Right hindlimb (tissue), 1 donor: ENCODE measurements at places on chromosomes 1 and 21.

- no peak for DNase-seq
Observed at GRCh38 chr1:119222271-119222670, 81.8 kb upstream of the WARS2 start.

DNA sequence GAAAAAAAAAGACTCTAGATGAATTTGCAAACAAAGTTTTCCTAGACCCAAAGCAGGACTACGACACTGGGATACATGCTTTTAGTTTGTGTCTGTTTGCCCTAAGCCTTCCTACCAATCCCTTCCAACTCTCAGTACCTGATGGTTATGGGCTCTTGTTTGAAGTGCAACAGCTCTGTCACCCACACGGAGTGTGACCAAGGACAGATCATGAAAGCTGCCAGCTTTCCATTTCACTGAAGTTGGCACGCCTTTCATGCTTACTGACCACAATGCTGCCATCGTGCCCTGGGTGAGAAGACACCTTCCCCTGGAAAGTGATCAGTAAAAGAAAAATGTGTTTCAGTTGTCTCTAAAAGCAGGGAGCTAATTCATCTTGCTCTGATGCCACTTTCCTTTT is 312.5 kb upstream of the PTBP2 start:
- no peak for DNase-seq

- peak; percentile 80 for DNase-seq
Observed at GRCh38 chr1:31181515-31182343, 58.0 kb downstream of the NKAIN1 start.

DNA sequence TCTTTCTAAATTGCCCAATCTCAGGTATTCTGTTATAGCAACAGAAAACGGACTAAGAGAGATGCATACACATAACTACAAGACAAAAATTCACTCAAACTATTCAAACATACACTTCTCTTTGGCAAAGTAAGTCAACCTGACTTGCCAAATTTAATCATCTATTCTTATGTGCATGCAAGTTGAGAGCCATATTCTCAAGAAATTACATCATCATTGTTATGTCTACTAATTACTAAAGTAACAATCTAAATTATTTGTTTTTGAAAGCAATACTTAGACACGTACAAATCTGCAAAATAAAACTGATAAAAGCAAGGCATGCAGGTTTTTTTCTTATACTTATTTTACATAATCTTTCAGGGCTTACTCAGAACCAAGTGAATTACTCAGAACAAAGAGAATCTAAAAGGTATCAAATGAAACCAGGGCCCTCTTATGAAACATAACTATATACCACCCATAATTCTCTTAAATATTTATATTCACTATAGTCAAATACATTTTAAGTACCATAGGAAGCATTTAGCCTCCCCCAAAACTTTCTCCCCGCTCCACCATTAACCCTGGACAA is 62.3 kb downstream of the HLCS start:
- DNase-seq = no peak

DNA sequence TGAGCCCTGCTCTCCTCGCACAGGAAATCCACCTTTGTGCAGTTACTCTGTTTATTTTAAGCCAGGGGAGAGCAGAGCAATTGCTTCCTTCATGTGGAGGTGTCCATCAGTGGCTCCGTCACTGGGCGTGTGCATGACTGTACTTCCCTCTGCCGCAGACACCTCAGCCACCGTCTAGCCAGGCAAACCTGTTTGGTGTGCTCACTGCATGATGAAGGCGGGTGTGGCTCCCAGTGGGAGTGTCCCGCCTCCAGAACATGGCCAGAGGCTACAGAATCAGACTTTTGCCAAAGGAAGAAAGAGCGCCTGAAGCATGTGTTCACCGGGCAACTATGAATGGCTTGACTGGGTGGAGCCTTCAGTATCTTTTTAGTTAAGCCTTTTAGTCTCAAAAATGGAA is 26.1 kb upstream of the LAMC2 start:
- no peak for DNase-seq
